ENCODE measurements at places on chromosomes 6 and 20.

DNA sequence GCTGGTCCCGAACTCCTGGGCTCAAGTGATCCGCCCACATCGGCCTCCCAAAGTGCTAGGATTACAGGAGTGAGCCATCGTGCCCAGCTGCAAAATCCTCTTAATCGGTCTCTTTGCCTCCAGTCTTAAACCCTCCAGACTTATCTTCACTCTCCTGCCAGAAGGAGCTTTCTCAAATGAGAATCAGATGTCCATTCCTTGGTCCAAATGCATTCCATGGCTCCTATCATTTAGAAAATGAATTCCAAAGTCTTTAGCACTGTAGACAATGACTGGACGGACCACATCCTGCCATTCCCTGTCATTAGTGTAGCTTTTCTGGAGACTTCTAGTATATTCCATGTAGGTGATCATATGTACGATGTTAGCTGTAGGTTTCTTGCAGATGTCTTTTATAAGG lies 141.9 kb downstream of the ID4 start:
- no peak for DNase-seq

GRCh38 chr20:18739751-18740166 lies 73.8 kb upstream of the SCP2D1 start:
- DNase-seq = no peak

- DNase-seq = no peak
These were observed 316.3 kb downstream of the ARHGAP18 start for GRCh38 chr6:129393654-129394053.

- DNase-seq = no peak
These were observed 17.1 kb downstream of the SULF2 start for GRCh38 chr20:47768016-47768824.
